ENCODE measurements at places on chromosomes 7 and 10.

DNA sequence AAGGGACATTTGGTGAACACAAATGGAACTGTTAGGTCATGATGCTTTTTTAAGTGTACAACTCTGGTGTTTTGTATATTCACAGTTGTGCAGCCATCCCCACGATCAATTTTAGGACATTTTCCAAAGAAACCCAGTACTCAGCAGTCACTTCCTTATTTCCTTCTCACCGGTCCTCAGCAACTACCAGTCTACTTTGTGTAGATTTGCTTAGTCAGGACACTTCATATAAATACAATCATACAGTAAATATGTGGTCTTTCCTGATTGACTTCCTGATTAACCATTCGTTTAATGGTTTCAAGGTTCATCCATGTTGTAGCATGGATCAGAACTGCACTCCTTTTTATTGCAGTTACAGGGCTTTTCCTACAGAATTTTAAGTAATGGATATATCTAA lies 14.4 kb downstream of the SGPL1 start:
- DNase-seq = peak; percentile 32
- no peak overlapping the region for H3K4me3 ChIP-seq
- no peaks in the 10 kb centered on the region for H3K27me3 ChIP-seq
- peaks cover 8% of the 10 kb centered on the region for H3K36me3 ChIP-seq

DNA sequence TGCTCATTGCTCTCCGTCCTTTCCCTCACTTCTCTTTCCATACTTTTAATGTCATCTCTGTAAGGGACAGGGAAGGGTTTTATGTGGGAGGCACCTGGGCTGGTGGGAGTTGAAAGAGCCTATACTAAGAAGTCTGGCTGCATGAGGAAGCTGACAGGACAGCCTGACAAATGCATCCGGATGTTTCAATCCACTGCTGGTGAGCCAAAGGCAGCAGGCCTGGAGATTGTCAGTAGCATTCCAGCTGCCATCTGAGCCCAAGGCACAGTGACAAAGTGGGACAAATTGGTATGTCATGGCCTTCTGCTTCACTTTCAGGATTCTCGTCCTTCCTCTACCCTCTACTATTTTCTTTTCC lies 218.4 kb downstream of the STK31 start:
- no peaks in the 10 kb centered on the region for H3K27me3 ChIP-seq
- H3K4me3 ChIP-seq = no peak overlapping the region
- peaks cover 2% of the 10 kb centered on the region for H3K4me1 ChIP-seq
- no peaks in the 10 kb centered on the region for H3K36me3 ChIP-seq

DNA sequence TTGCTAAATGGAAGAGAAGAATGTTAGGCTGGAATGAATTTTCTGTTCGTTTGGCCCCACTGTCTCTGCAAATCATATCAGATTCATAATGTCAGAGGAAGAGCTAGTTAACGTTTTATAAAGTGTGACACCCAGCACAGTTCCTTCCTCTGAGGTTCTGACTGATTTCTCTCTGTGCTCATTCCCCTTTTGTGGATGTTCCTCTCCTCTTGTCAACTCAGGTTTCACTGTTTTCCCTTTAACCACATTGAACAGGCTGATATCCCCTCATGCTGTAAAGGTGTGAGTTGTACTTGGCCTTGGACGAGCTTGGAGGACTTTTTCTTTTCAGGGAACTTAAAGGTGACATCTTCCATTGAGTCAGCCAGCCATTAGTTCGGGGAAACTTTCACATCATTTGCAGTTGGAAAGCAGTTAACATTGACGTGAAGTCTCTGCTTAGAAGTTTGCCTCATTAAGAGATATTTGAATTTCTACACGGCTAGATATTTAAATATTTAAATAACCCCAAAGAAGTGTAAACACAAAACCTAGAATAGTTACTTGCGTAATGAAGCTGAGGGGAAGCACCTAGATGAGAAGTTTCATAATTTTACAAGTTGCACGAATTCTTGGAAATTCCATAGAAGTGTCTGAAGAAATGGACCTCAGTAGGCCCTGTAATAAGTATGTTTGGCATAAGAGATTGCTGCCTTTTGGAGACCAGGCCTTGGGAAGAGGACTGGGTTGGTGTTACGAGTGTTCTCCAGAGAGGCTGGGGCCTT lies 101.5 kb upstream of the EGR2 start:
- no peak overlapping the region for H3K4me3 ChIP-seq
- H3K27me3 ChIP-seq = no peaks in the 10 kb centered on the region
- H3K4me1 ChIP-seq = no peaks in the 10 kb centered on the region
- no peak overlapping the region for H3K27ac ChIP-seq
- H3K36me3 ChIP-seq = no peaks in the 10 kb centered on the region

DNA sequence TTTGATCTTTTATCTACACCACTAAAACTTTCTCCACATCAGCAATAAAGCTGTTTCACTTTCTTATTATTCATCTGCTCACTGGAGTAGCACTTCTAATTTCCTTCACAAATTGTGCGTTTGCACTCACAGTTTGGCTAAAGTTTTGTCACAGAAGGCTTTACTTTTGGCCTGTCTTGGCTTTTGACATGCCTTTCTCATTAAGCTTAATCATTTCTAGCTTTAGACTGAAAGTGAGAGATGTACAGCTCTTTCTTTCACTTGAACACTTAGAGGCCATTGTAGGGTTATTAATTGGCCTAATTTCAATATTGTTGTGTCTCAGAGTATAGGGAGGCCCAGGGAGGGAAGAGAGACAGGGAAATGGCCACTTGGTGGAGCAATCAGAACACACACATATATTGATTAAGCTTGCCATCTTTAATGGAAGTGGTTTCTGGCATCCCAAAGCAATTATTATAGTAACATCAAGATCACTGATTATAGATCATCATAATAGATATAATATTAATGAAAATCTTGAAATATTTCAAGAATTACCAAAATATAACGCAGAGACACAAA lies 512.5 kb downstream of the ETV1 start:
- no peak overlapping the region for H3K27ac ChIP-seq
- no peaks in the 10 kb centered on the region for H3K36me3 ChIP-seq
- no peaks in the 10 kb centered on the region for H3K27me3 ChIP-seq
- DNase-seq = no peak
- no peaks in the 10 kb centered on the region for H3K4me1 ChIP-seq

- H3K27ac ChIP-seq = no peak overlapping the region
- no peak overlapping the region for H3K4me3 ChIP-seq
- peaks cover 88% of the 10 kb centered on the region for H3K36me3 ChIP-seq
- H3K4me1 ChIP-seq = peaks cover 2% of the 10 kb centered on the region
- H3K27me3 ChIP-seq = no peaks in the 10 kb centered on the region
Measured at GRCh38 chr10:79298403-79299244, 48.6 kb upstream of the PPIF start.

DNA sequence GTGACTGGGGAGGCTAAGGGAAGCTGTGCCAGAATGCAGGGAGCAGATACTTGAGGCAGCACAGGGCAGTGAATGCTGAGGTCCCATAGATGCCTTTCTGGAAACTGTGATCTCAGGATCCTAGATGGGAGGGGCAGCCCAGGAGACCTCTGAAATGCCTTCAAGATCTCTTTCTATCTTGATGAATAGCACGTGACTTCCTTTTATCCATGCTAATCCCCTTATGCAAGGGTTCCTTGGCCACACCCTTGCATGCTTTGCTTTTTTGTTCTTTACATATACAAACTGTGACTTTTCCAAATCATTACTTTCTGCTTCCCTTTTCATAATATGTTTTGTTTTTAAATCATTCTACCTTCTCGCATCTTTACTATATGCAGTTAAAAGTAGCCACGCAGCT lies 14.7 kb downstream of the ATRNL1 start:
- H3K4me3 ChIP-seq = no peak overlapping the region
- H3K27me3 ChIP-seq = no peaks in the 10 kb centered on the region
- no peak overlapping the region for H3K27ac ChIP-seq
- no peaks in the 10 kb centered on the region for H3K36me3 ChIP-seq
- no peaks in the 10 kb centered on the region for H3K4me1 ChIP-seq

- DNase-seq = no peak
- H3K4me3 ChIP-seq = no peak overlapping the region
- H3K36me3 ChIP-seq = no peaks in the 10 kb centered on the region
- no peak overlapping the region for H3K27ac ChIP-seq
- H3K4me1 ChIP-seq = peaks cover 10% of the 10 kb centered on the region
Measured at GRCh38 chr10:69747179-69747578, 54.5 kb upstream of the COL13A1 start.

DNA sequence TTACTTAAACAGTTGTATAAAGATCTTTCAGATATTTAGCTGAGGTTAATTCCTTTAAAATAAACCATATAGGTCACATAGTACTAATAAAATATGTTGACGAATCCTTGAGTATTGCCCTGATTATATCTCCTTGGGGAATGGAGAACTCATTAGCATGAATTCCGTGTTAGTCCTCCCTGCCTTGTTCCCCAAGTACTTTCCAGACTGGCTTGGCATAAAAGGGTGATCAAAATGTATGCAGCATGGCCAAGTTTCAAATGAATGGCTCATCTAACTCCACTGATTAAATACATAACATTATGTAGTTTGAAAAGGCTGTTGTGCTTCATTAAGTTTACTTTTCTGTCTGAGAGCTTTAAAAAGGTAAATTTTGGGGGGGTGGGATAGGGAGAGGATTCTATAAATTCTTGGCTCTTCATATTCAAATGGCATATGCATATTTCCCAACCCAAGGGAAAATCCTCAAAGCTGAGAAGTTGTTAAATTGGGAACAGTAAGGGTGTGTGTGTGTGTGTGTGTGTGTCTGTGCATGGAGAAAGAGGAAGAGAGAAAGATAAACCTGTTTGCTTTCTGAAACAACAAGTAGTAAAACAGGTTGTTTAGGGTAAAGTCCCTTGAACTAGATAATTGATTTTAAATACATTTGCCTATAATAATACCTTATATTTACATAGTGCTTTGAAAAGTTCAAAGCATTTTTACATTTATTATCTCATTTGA lies 4.8 kb upstream of the ADD3 start:
- H3K36me3 ChIP-seq = no peaks in the 10 kb centered on the region
- peak; percentile 30 for DNase-seq
- no peak overlapping the region for H3K27ac ChIP-seq
- H3K27me3 ChIP-seq = peaks cover 2% of the 10 kb centered on the region

- H3K36me3 ChIP-seq = no peaks in the 10 kb centered on the region
- no peaks in the 10 kb centered on the region for H3K27me3 ChIP-seq
Measured at GRCh38 chr10:103678178-103678526, 177.2 kb downstream of the SH3PXD2A start.

- H3K27me3 ChIP-seq = peaks cover 12% of the 10 kb centered on the region
- H3K4me3 ChIP-seq = no peak overlapping the region
- no peaks in the 10 kb centered on the region for H3K36me3 ChIP-seq
- no peak for DNase-seq
Measured at GRCh38 chr10:48517911-48518811, 86.7 kb downstream of the ARHGAP22 start.

DNA sequence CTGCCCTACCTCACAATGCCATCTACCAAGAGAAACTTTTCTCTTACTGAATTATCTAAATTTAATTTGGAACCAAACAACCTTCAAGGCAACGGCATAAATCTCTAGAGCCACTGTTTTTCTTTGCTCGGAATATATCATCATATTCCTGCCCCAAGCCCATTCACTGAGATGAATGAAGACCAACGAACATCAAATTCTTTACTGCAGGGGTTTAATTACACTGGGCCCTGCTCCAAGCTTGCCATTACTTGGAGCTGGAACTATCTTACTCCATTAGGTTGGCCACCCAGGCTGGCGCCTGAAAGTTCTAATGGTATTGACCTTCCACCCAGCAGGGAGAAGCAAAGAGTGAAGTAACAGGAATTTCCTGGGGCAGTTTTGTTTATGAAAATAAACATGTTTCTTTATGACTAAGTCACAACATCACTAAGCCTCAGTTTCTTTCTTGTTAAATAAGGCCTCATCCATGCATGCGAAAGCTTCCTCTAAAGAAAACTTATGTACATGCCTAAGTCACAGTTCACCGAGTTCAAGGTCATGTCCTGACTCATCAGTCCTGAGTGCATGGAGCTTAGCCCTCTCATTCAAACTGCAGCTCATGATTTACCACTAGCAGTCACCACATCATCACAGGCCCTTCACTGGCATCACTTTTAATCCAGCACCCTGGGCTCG lies 42.1 kb upstream of the ANAPC16 start:
- DNase-seq = no peak
- H3K36me3 ChIP-seq = peaks cover 8% of the 10 kb centered on the region
- no peak overlapping the region for H3K4me3 ChIP-seq

DNA sequence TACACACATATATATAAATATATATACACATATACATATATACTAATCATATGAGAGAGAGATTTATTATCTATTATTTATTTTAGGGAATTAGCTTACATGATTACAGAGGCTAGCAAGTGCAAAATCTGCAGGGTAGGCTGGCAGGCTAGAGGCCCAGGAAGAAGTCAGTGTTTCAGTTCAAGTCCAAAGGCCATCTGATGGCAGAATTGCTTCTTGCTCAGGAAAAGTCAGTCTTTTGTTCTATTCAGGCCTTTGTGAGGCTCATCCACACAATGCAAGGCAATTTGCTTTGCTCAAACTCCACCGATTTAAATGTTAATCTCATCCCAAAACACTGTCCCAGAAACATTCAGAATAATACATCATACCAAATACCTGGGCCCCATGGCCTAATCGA lies 2.6 kb upstream of the C10orf120 start:
- H3K27me3 ChIP-seq = peaks cover 4% of the 10 kb centered on the region
- no peak for DNase-seq
- no peaks in the 10 kb centered on the region for H3K36me3 ChIP-seq
- no peaks in the 10 kb centered on the region for H3K4me1 ChIP-seq
- H3K27ac ChIP-seq = no peak overlapping the region

DNA sequence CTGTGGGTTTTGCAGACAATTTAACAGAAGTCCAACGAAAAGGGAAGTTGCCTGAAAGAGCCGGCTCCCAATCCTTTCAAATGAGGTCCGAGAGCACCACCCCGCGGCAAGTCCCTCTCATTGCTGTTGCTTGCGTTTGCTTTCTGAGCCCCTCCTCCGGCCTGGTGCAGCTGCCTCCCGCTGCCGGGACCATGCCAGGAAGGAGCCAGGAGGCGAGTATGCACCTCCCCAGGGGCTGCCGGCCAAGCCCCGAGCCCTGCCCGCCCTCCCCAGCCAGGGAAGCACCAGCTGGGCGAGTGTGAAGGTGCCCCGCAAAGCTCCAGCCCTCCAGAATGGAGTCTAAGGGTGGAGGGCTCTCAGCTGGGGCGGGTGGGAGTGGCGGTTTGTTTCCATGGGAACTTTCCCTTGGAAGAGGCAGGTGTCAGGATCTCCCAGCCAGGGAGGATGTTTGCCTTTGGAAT lies 25.8 kb upstream of the PPP2R2D start:
- H3K27ac ChIP-seq = no peak overlapping the region
- H3K27me3 ChIP-seq = peaks cover 16% of the 10 kb centered on the region
- H3K4me3 ChIP-seq = no peak overlapping the region
- DNase-seq = peak; percentile 88
- H3K4me1 ChIP-seq = peaks cover 5% of the 10 kb centered on the region

- no peak overlapping the region for H3K27ac ChIP-seq
- no peaks in the 10 kb centered on the region for H3K27me3 ChIP-seq
- H3K36me3 ChIP-seq = no peaks in the 10 kb centered on the region
- no peak overlapping the region for H3K4me3 ChIP-seq
- no peaks in the 10 kb centered on the region for H3K4me1 ChIP-seq
- no peak for DNase-seq
Measured at GRCh38 chr10:20765066-20765465, 132.0 kb downstream of the NEBL start.

GRCh38 chr7:105839266-105839665 lies 37.1 kb downstream of the ATXN7L1 start:
- DNase-seq = peak; percentile 15
- H3K27me3 ChIP-seq = no peaks in the 10 kb centered on the region
- H3K36me3 ChIP-seq = peaks cover 3% of the 10 kb centered on the region
- peaks cover 25% of the 10 kb centered on the region for H3K4me1 ChIP-seq
- H3K27ac ChIP-seq = no peak overlapping the region

All from muscle of leg (tissue), 16 donors.